Activated CD4-positive, alpha-beta T cell treated with anti-CD3 and anti-CD28 coated beads for 4 hours (primary cell): ENCODE measurements at places on chromosomes 3 and 15.

GRCh38 chr3:136728473-136728872 is 23.7 kb downstream of the STAG1 start:
- DNase-seq: no peak

GRCh38 chr3:22632536-22632935 is 570.6 kb upstream of the UBE2E2 start:
- DNase-seq: no peak

GRCh38 chr3:14150078-14150477 is 25.2 kb downstream of the TMEM43 start:
- DNase-seq: no peak

GRCh38 chr3:182629521-182629920 is 163.8 kb upstream of the ATP11B start:
- DNase-seq: no peak

GRCh38 chr3:171204942-171205341 is 178.4 kb upstream of the SLC2A2 start:
- no peak for DNase-seq

- DNase-seq: no peak
Observed at GRCh38 chr3:138349926-138350665, 1.7 kb downstream of the MRAS start.

DNA sequence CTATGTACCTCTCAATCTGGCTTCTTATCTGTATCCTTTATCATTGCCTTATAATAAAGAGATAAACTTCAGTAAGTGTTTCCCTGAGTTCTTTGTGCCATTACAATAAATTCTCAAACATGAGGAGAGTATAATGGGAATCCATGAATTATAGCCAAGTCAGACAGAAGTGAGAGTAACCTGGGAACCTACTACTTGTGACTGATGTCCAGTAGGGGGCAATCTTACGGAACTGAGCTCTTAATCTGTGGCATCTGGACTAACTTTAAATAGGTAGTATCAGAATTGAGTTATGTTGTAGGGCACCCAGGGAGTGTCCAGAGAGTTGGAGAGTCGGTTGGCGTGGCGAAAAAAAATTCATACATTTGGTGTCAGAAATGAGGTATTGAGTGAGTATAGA is 542.6 kb downstream of the ZBBX start:
- no peak for DNase-seq

DNA sequence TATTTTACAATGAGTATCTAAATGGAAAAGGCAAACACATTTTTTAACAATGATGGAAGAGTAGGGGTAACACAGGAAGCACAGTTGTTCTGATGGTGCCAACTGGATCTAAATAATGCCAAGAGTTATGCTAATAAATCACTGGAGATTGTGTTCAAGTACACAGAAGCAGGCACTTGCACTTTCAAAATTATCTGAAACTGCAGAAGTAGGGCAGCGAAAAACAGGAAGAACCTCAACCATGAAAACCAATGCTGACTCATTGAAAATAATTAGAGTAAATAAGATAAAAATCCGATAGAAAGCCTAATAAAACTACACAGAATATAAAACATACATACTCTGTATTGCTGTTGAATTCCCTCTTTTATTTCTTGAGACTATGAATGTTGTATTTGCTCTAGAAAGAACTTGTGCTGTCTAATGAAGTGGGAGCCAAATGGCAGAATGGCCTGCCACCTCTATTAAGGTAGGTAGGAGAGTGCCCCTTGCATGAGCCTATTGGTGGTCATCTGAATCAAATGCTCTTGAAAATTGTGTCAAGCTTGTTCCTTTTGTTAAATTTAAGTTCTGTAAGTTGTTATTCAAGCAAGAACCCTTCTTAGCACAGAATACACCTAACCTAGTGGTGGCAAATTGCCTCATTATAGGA is 93.7 kb downstream of the ABI3BP start:
- DNase-seq: no peak
